ENCODE measurements at places on chromosomes 2 and 18. TPM values are rescaled to one million over a fixed set of nuclear protein-coding genes. Genes with fewer than 3 reads are reported as not detected.

GRCh38 chr2:181677912-181678586 is 2.3 kb downstream of the NEUROD1 start:
- DNase-seq: peak; percentile 65

DNA sequence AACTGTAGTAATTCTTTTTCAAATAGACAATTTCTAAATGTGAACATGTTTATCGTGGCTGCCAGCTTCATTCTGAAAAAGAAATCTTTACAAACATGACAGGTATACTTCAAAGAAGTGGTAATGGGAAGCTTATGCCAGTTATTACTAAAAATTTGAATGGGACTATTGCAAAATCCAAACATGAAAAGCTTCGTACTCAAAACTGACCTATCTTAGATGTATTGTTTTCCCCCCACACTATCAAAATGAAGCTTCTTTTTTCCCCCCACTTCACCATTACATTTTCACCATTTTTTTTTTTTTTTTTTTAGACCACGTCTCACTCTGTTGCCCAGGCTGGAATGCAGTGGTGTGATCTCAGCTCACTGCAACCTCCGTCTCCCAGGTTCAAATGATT is 50.4 kb upstream of the SERTAD2 start:
- no peak for DNase-seq

- no peak for DNase-seq
These were observed 95.8 kb upstream of the GPC1 start for GRCh38 chr2:240339411-240340360.

DNA sequence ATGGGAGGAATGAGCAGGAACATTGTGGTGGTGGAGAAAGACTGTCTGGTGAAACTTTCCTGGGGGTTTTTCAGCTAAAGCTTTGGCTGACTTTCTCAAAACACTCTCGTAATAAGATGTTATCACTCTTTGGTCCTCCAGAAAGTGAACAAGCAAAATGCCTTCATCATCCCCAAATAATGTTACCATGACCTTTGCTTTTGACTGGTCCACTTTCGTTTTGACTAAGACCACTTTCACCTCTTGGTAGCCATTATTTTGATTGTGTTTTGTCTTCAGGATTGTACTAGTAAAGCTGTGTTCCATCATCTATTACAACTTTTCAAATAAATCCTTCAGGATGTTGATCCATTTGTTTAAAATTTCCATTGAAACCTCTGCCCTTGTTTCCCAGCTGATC is 103.2 kb downstream of the AKAIN1 start:
- no peak for DNase-seq

DNA sequence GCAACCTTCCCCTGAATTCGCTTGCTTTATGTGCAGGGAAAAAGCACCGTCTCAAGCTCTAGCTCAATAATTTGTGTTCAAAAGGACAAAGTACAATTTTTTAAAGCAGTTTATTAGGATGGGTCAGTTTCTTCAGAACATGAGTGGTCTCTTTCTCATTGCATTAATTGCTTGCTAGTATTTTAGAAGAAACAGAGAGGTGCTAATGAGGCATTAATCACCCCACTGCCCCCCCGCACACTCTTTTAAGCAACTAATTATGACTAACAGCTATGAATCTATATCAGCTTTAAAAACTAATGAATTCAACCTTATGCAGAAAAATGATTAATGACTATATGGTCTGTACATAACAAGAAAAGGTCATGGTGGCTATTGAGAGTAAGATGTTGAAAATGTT is 262.1 kb upstream of the ST6GAL2 start:
- no peak for DNase-seq

GRCh38 chr2:159902722-159903121 is 104.7 kb upstream of the CD302 start:
- DNase-seq: no peak

GRCh38 chr18:43539862-43540261 is 262.6 kb upstream of the SYT4 start:
- no peak for DNase-seq

DNA sequence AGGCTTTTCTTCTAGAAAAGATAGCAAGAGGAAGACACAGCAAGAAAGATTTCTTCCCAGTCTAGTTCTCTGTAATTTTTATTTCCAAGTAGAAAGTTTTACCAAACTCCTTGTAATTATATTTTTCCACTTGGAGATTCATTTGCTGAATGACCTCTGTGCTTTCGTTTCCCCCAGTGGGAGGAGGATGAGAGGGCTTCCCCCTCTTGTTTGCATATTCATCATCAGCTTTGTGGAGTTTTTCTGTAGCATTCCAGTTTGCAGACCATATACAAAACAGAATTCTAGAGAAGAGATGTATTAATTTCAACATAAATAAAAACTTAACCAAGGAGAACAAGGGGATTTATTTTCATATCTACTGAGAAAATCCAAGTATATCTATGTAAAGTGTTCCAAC is 51.3 kb downstream of the RMDN2 start:
- no peak for DNase-seq

FBXO48 gene
- 1.1 TPM for total RNA-seq

CCDC74B gene
- 0.38 TPM for total RNA-seq

PROKR1 gene
- not detected for total RNA-seq

TMEFF2 gene
- total RNA-seq: 0.19 TPM

Measured in Right ventricle myocardium superior (tissue), 1 donor.